NCI-H82 (cell line): ENCODE measurements at places on chromosomes 11 and 22.

DNA sequence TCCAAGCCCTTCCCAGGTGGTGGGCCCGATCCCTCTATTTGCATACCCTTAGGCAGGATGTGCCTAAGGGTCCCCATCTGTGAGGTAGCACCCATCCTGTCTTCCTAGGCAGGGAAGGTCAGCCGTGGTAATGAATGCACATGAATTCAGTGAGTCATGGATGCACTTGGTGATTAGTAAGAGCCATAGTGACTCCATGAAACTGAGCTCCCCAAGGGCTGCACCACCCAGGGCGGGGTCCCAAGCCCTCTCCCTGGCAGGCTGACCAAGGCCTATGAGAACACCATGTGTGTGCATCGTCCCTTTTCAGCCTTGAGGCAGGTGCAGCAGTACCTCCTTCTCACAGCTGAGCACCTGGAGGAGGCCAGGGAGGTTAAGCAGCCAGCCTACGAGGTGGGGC lies 15.6 kb upstream of the SUSD2 start:
- no peak for DNase-seq

DNA sequence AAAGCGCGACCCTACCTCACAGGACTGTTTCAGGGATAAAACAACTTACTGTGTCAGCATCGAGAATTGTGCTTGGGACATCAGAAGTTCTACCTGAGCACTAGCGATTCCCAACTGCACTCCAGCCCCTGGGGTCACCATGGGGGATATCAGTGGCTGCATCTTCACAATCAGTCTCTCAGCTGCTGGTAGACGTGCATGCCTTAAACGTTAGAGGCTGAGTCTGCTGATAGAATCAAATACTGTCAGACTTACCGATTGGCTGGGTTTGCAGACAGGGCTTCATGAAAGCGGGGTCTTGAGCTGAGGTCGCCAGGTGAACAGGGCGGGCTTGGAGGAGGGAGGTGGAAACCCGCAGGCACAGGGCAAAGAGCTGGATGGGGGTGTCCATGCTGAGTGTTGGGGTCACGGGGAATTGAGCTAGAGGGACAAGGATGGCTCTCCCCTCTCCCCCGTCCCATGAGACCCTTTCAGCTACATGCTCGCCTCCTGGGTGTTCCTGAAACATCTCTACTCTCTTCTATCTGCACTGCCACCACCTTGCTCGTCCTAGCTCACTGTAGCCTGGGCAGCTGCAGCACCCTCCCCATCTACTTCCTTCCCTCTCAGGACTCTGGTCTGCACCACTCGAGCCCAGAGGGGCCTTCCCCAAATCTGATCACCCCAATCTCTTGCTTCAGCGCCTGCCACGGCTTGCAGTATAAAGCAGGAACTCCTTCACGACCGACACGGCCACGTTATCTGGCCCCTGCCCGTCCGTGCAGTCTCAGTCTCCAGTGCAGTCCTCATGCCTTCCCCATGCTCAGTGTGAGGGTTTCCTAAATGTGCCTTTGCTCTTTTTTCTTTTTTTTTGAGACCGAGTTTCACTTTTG lies 43.5 kb downstream of the ST14 start:
- no peak for DNase-seq

GRCh38 chr11:43504316-43504950 lies 145.7 kb downstream of the TTC17 start:
- peak; percentile 58 for DNase-seq

DNA sequence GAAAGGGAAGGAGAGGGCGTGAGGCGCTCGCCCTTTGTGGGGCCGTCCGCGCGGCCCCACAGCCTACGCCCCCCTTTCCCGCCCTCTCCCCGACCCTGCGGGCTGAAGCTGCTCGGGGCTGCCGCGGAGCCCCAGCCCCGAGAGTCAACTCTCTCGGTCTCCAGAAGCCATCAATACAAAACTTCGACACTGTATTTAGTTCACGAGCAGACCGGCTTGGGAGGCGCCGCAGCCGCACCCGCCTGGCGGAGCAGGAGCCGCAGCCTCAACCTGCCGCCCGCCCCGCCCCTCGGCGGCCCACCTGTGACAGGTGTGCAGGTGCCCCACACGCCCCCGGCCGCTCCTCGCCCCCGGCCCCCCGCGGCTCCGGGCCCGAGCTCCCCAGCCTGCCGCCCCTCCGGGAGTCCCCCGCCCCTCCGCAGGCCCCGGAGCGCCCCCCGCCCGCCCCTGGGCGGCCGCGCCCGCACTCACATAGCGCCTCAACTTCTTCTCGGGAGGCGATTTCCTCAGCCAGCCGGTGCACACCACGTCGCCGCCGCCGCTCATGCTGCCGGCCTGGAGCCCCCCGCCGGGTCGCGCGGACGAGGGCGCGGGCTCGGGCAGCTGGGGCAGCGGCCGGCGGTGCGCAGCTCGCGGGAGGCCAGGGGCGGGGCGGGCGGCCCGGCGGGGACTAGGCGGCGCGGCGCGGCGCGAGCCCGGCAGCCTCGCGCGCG lies at the start of gene GAB2:
Gene GAB2 (minus strand): TSS at position 646 of the 713 bp plus-strand sequence. CDS start 100 bp downstream, at position 546.
- DNase-seq: no peak

DNA sequence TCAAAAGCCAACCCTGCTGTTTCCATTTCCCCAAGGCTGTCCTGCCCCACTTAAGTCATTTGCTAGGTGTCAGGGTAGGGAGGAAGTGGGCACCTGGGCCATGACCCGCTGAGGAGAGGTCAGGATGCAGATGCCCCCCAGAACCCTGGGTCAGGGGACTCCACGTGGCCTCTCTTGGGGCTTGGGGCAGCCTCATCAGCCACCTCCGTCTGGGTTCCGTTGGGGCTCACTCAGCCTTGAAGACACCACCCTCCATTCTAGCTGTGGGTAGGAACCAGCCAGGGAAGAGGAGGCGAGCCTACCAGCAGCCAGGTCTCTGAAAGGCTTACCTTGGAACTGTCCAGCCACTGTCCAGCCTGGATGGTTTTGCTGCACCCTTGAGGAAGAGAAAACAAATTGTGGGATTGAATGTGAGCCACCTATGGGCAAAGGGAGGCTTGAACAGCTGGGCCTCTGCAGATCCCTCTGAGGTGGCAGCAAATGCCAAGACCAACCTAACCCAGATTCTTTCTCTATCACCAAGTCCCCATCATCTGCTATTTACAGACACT lies 2.5 kb downstream of the APOL4 start:
- DNase-seq: no peak

DNA sequence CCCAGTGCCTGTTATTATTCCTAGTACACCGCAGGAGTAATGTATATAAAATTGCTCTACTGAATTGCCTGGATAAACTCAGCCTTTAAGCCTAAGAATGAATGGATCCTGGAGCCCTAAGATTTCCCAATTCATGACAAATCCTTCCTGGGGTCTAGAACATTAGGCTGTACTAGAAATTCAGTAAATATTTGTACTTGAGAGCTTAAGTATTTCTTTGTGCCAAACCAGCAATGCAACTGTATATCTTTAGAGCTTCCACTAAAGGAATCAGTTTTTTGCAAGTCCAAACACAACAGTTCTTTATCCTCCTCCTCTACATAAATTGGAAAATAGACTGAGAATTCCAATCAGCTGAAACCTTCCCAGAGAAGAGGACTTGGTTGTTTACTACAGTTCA lies 65.6 kb downstream of the FAM168A start:
- DNase-seq: no peak

GRCh38 chr11:25970726-25971508 lies 361.0 kb upstream of the ANO3 start:
- peak; percentile 37 for DNase-seq

- no peak for DNase-seq
Measured at GRCh38 chr11:73584831-73585230, 13.1 kb downstream of the FAM168A start.

DNA sequence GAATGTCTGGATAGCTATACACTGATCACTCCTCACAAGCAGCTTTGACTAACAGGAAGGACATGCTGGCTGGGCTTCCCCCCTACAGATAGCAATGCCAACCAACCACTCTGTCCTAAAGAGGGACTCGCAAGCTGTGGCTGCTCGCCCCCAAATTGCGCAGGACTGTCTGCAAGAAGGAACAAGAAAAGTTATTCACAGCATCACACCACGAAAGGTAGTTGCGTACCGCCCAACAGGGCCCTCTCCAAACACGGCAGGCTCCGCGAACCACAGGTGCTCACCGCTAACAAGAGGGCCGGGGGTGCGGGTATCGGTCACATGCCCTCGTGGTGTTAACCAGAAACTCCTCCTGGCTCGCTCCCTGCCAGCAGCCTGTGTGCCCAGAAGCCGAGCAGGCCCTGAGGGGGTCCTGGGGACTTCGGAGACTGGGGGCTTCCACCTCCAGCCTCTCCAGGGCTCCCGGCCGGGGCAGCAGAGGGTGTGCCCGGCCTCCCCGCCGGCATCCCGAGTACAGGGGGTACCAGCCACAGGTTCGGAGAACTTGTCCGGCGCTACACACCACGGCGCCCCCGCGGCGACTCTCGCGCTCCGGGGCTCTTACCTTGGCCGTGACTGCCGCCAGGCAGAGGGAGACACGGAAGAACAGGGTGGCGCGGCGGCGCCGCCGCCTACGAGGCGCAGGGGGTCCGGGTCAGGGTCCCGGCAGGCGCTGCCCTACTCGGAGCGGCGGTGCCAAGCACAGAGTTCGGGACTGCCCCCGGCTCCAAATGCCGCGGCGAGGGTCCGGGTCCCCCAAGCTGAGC lies 682 bp downstream of the LARGE1 start:
- peak; percentile 44 for DNase-seq

GRCh38 chr11:89498845-89499448 lies 7.8 kb upstream of the NOX4 start:
- DNase-seq: peak; percentile 36

GRCh38 chr11:129354691-129355090 lies 21.0 kb upstream of the BARX2 start:
- no peak for DNase-seq

GRCh38 chr11:116192509-116193210 lies 580.1 kb downstream of the BUD13 start:
- DNase-seq: peak; percentile 81

GRCh38 chr11:69876013-69876412 lies 56.8 kb upstream of the FGF3 start:
- DNase-seq: no peak

DNA sequence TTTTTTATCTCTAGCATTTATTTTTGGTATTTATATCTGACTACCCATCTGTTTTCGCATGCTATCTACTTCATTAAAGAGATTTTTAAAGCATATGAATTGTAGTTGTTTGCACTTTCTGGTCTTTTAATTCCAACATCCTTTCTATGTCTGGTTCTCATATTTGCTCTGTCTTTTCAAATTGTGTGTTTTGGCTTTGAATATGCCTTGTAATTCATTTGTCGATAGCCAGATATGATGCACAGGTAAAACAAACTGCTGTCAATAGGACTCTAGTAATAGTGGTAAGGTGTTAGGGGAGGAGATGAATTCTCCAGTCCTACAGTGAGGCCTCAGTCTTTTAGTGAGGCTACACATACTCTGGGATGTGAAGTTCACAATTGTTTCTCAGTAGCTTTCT lies 530.8 kb upstream of the CCDC179 start:
- no peak for DNase-seq

- DNase-seq: no peak
Measured at GRCh38 chr11:128515826-128516778, 71.3 kb downstream of the ETS1 start.

DNA sequence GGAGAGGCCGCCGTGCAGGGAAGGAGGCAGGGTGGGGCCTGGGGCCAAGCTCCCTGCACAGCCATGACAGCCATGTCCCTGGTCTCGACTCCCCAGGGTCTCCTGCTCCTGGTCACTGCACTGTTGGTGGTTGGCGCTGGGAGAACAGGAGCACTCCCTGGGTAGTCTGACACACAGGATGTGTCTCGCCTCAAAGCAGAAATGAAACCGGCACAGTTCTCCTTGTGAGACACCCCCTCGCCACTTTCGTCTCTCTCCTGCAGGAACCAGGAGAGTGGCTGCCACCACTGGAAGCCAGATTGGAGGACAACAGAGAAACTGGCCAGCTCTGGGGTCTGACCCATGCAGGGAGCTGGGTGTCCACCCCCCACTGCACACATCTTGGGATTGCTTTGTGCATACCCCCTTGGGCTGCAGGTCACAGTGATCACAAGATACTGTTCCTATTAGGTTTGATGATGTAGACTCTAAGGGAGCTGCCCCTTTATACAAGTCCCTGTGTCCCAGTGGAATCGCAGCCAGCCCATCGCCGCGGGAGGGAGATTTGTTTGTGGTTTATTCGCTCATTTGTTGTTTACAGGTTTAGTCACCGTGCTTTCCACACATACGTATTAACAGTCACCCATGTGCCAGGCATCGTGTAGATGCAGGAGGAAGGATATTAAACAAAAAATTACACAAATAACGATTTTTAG lies 27.0 kb upstream of the YWHAH start:
- no peak for DNase-seq

- no peak for DNase-seq
Measured at GRCh38 chr22:27124351-27124966, 467.1 kb downstream of the MIAT start.

DNA sequence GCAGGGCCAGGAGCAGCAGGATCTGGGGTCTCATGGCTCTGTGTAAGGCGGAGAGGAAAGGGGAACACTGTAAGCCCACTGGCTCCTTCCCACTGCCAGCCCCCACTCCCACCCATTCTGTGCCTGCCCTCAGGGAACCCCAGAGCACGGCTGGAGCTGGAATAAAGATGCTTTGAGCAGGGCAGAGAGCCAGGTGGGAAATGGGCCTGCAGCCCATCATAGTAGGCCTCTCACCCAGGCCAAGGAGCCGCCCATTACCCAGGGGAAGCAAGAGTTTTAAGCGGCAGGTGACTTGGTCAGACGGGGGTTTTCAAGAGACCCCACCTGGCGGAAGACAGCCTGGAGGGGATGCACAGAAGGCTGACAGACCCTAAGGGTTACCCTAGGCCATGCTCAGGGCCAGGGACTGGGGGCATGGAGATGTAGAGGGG lies 4.6 kb downstream of the LRRC32 start:
- DNase-seq: no peak

DNA sequence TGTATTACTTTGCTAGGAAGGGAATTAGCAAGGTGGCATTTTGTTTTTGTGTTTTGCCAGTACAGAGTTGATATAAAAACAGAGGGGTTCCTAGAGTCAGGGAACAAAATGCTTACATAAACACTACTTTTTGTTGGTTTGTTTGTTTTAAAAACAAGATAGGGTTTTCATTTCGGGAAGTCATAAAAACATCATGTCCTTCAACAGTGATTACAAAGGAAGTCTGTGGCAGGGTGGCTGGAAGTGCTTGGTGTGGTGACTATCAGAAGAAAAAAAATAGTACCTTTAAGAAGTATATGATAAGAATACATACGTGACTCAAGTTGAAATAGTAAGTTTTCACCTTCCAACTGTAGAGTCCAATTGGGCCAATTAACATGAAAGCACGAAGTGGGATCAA lies 1.2 kb upstream of the IL18 start:
- no peak for DNase-seq

GRCh38 chr11:10641177-10641911 lies 52.2 kb downstream of the IRAG1 start:
- no peak for DNase-seq

GRCh38 chr22:25754527-25755202 lies 12.7 kb downstream of the MYO18B start:
- DNase-seq: no peak

GRCh38 chr22:50221410-50222300 lies 20.8 kb downstream of the SELENOO start:
- no peak for DNase-seq

DNA sequence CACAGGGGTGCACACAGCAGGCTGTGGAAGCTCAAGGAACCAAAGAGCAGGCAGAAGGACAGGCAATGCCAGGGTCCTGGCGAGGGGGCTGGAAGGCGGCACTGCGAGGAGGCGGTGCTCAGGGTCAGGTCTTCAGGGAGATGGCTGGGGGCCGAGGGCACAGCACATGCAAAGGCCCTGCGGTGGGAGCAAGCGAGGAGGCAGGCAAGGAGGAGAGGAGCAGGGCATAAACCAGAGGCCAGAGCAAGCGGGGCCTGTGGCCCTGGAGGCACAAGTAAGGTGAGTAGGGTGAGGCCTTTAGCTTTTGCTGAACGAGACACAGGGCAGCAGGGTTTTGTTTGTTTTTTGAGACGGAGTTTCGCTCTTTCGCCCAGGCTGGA lies 126.9 kb downstream of the ARHGAP8 start:
- no peak for DNase-seq
